AG04450 (cell line): ENCODE measurements at places on chromosomes 11 and 22. TPM values are rescaled to one million over a fixed set of nuclear protein-coding genes. Genes with fewer than 3 reads are reported as not detected.

The EHBP1L1 gene
- polyA plus RNA-seq = 11.3 and 15.2 TPM in 2 replicates

GRCh38 chr11:106276859-106277436 lies 199.5 kb downstream of the AASDHPPT start:
- DNase-seq = no peak

- DNase-seq = no peak
These were observed 203.8 kb upstream of the TMEM45B start for GRCh38 chr11:129611661-129612446.

The TMPRSS5 gene
- 0.04 TPM in 1 of 2 replicates, not detected in the other for polyA plus RNA-seq
